ENCODE measurements at places on chromosomes 5 and 9.

- no peak for DNase-seq
These were observed 68.6 kb downstream of the XRCC4 start for GRCh38 chr5:83145882-83146331.

DNA sequence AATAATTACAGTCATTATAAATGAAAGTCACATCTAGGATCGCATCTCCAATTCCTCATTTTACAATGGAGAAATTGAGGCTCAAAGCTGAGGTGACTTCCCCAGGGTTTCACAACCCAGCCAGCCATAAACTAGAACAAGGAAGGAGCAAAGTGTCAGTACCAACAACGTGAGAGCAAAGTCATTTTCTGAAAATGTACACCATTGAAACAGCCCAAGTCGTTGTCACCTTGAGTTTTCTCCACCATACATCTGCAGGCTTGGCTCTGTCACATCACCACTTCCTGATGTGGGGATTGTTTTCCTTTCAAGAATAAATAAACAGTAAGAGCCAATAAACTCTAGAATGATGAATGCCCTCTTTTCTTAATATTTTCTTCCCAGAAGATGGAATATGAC lies 184.5 kb upstream of the PTGER4 start:
- no peak for DNase-seq

DNA sequence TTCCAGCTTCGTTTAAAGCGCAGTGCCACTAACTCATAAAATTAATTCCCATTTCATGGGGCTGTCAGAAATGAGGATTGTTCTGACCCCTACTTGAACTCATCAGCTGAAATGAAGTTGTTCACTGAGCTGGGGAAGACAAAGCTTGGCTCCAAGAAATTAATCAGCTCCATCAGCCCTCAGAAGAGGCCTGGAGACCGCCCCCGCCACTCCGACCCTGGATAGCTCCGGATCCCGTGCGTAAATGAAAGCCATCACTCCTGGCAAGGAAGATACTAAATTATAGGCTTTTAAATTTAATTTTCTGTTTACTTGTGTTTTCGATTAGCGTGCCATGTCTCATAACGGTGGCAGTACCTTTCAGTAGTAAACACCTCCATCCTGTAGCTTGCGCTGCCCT lies 142.8 kb upstream of the IRX2 start:
- DNase-seq = no peak

DNA sequence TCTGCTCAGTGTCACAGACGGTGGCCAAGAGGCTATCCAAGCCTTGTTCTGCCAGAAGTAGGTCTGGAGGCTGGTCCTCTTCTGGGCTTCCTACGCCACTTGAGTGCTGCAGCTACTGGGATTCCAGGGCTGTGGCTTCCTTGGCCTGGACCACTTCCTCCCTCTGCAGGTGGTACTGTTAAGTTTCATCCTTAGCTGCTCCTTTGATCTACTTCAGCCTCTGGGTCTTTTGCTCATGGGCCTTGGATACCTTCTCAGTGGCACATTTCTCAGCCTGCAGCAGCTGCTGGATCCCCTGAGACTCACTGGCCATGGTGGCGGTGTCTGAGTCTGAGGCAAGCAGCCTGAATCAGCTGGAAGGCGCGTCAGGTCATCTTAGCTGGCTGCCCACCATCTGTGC lies 10.3 kb downstream of the CNOT8 start:
- no peak for DNase-seq

DNA sequence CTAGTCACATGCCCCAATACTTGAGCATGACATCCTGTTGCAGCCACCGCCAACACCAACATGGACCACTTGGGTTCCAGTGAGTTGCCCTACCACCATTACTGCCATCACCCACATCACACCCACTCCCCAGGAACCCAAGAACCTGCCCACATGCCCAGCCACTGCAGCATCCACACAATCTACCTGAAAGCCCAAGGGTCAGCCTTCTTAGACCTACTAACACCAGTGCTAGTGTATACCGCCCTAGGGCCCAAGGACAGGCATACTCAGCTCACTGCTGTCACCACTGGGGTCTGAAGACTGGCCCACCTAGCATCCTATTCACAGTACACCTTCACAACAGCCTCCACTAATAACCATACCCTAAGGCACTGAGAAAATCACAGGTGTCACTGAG lies 82.0 kb downstream of the SYK start:
- DNase-seq = no peak

DNA sequence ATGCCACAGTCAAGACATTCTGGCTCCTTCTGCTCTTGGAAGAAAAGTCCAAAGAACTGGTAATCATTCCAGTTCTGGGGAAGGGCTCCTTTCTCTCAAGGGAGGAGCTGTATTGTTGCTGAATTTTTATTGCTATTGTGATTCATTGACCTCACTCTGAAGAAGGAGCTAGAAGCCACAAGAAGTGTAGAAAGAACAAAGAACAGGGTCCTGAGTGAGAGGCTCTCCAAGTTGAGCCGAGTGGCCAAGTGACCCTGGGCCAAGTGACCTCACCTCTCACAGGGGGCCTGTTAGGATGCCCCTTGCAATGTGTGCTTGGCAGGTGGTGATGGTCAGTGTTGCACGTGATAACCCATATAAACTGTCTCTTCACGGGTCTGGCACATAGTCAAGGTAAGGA lies 173.3 kb downstream of the FGF18 start:
- no peak for DNase-seq

- DNase-seq = peak; percentile 79
These were observed 30.8 kb downstream of the CD180 start for GRCh38 chr5:67165526-67166459.

DNA sequence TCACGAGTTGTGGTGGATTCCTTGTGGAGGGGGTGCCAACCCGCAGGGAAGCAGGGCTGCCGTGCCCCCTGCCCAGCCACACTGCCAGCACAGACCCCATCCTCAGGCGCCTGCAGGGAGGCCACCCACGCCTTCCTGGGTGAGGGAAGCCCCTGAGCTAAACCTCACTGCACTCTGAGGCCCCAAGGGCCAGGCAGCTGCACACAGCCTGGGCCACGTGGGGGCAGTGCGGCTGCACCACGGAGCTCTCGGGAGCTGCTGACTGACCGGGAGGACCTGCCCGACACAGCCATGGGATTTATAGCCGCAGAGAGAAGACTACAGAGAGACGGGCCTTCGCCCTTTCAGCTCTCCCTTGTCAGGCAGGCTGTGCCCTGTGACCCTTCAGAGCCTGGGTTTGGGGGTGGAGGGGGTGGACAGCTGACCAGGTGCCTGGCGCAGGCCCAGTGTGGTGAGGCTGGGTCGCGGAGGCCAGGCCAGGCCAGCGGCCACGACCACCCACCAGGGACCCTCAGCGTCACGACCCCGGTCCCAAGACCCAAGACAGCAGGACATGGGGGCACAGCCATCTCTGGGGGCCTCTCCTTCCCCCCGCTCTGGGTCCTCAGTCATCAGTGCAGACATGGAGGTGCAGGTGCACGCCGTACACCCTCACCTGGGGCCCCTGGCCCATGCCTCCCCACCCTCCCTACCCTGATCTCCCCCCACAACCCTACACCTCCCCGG lies 4.3 kb upstream of the AHRR start:
- DNase-seq = peak; percentile 42

GRCh38 chr5:4313138-4313537 lies 717.5 kb downstream of the IRX1 start:
- DNase-seq = no peak

- DNase-seq = no peak
These were observed 227.8 kb downstream of the PAPPA start for GRCh38 chr9:116381350-116381749.

- DNase-seq = no peak
These were observed 38.3 kb downstream of the PIK3R1 start for GRCh38 chr5:68253624-68254585.

GRCh38 chr9:87167161-87167560 lies 219.9 kb upstream of the GAS1 start:
- DNase-seq = no peak

- DNase-seq = no peak
These were observed 824.3 kb downstream of the SEMA5A start for GRCh38 chr5:8721536-8721935.

GRCh38 chr9:21554813-21555212 lies 72.7 kb upstream of the IFNE start:
- DNase-seq = no peak

DNA sequence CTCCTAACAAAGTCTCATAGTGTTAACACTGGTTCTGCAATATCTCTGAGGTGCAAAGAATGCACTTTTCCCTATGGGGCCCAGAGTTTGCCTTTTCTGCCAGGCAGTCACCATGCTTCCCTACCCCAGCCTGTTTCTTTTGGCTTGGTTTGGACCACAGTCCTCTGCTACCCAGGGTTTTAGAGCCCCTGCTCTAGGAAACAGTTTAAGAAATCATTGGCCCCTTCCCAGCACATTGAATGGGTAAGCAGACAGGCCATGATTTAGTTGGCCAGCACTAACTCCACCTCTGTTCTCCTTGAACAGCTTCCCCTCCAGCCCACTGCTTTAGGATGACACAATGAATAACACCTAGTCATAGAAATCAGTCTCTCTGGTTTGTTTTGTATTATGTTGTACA lies 73.2 kb downstream of the UBAP1 start:
- DNase-seq = no peak

GRCh38 chr5:176784218-176785165 lies 25.9 kb upstream of the UNC5A start:
- DNase-seq = no peak

GRCh38 chr9:24035816-24036215 lies 209.8 kb upstream of the ELAVL2 start:
- no peak for DNase-seq

- DNase-seq = no peak
These were observed 4.3 kb upstream of the CCDC187 start for GRCh38 chr9:136308006-136308701.

- no peak for DNase-seq
These were observed 1.2 kb downstream of the LHX6 start for GRCh38 chr9:122227575-122227900.

DNA sequence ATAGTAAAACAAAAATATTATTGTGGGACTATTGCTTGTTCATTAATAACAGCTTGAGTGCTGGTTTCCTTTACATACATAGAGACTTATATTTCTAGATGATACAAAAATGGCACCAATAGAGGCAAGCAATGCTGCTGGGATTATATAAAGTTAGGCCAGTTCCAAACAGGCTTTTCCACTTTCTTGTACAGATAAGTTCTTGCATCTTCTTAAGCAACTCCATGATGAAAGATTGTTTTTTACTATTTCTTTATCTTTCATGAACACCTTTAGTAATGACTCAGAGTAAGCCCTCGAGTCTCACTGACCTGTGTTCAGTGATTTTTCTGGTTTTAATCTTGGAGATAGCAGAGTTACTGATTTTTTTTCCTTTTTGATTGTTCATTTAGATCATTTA lies 324.4 kb downstream of the PRR16 start:
- no peak for DNase-seq

DNA sequence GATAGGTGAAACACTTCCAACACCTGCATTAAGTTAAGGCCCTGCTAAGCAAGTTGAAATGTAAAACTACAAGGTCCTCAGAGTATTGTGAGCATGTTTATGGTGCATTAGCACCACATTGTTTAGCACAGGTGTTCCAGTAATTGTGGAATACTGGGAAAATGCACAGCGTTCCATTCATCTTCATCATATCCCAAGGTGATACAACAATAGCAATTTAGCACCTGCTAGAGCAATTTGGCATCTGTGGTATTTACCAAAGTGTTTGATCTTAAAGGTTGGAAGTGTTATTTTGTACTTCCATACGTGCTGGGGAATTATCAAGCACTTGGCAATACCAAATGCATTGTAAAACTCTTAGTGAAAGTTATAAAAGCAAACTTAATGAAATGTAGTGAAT lies 266.8 kb downstream of the CYLC2 start:
- no peak for DNase-seq

DNA sequence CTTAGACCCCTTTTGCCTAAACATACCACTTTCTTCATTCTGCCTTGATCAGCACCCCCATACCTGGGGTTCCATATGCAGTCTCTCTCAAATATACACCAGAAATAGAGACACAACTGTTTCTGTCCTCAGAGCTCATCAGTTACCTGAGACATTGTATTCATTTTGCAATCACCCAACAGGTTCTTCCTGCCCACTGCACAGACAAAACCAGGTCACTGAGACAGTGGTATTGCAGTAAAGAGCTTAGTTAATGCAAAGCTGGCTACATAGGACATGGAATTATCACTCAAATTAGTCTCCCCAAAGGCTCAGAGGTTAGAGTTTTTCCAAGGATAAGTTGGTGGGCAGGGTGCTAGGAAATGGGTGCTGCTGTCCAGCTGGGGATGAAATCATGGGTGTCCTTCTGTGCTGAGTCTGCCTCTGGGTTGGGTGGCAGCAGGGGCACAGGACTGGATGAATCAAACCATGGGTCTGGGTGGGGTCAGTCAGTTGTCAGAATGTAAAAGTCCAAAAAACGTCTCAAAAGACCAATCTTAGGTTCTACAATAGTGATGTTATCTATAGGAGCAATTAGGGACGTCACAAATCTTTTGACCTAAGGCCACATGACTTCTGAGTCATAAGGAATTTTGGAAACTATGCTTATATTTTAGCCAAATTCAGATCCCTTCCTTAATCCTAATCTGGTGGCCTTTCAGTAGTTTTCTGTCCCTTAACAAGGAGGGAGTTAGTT lies 41.0 kb downstream of the KCNV2 start:
- no peak for DNase-seq

- DNase-seq = no peak
These were observed 67.3 kb downstream of the PSMB7 start for GRCh38 chr9:124347968-124348358.

- DNase-seq = no peak
These were observed 407.7 kb downstream of the SPOCK1 start for GRCh38 chr5:137091472-137091871.

DNA sequence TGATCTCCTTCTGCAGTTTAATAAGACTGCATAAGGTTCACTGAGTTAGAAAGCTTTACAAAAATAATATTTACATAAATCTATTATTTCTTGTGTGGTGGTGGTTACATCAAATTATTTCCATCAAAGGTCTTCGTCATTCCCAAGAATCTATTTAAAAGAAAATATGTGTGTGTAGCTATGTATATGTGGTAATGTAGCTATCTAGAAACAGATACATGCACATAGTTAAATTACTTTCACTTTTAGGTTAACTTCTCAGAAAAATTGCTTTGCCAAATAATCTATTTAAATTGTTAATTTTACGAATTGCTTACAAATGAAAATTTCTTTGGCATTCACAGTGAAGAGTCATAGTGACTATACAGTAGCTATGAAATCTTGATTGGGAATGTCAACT lies 633.2 kb downstream of the DMRTA1 start:
- DNase-seq = no peak

DNA sequence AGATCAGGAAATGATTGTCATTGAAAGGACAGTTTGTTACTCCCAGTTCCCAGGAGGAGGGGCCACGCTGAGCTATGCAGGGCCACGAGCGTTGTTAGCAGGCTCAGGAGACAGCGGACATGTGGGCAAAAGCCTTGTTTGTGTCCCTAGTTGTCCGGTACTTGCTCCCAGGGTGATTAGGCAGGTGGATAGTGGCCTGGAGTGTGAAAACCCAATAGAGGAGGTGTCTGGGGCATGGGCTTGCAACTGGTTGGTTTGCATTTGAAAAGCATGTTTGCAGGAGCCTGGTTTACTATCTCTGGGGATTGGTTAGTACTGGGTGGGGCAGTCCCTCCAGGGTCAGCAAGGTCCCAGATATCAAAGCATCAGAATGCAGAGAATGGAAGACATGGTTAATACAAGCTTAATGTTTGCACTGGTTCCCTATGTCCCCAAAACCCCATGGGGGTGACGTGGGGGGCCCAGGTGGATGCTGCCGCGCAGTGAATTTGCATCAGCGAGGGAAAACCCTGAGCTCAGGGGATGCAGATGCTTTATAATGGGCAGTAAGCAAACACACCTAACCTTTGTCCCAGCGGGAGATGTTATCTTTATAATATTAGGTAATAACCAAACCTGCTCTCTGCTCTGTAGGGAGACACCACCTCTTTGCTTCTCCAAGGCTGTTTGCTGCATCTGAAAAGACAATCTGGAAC lies 39.7 kb downstream of the ROPN1L start:
- no peak for DNase-seq

GRCh38 chr9:85741095-85741874 lies 469 bp downstream of the AGTPBP1 start:
- DNase-seq = peak; percentile 68

All from activated naive CD4-positive, alpha-beta T cell treated with anti-CD3 and anti-CD28 coated beads, Interleukin-2, amount 50 U/mL, for 16 hours (primary cell).